NCI-H748 treated with DMSO at 0.1 percent for 48 hours (cell line): ENCODE measurements at places on chromosomes 7 and 10.

DNA sequence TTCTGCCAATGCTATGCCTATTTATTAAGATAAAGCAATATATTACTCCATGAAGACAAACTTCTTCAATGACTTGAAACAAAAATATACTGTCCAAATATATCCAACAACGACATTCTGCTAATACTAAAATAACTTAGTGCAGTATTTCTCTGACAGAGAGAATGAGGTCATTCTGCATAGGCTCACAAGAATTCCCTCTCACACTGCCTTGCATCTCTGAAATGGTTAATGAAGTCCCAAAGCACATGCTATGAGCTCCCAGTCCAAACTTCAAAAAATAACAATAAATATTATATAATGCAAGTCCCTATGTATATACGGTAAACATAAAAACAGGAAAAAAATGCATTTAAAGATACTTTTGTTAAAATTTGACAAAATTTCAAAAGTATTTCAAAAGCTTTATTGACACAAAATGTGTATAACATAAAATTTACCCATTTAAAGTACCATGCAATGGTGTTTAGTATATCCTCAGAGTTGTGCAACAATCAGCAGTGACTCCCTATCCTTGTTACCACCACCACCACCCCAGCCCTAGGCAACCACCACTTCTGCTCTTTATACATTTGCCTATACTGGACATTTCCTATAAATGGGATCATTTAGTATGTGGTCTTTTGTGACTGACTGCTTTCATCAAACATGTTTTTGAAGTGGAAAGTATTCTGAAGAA, 27.6 kb downstream of the CHCHD3 start:
- DNase-seq, result no peak

GRCh38 chr10:26357203-26357602, 80.9 kb upstream of the APBB1IP start:
- DNase-seq, result no peak

- no peak for DNase-seq
These were observed 100.9 kb upstream of the SORCS3 start for GRCh38 chr10:104540181-104540580.

DNA sequence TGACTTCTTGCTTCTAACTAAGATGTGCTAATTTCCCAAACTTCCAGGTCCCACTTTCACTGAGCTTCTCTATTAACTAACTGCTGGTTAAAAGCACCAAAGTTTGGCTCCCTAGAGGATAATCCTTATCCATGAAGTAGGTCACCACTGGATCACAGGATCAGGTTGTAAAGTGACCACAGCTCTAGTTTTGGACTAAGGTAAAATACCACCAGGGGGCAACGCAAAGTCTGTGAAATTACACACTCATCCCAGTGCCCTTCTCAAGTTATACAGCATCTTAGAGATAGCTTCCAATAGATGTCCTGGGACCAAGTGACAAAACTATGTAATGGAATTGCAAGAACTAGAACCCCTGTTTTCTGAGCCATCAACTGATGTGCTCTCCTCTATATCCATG, 116.4 kb upstream of the ASAH2 start:
- DNase-seq, result no peak

- no peak for DNase-seq
These were observed 340.6 kb downstream of the SH2D4B start for GRCh38 chr10:80878330-80878729.

GRCh38 chr10:103663236-103663635, 169.7 kb downstream of the NEURL1 start:
- no peak for DNase-seq

- DNase-seq, result no peak
These were observed 434.4 kb downstream of the TCERG1L start for GRCh38 chr10:130877126-130877525.

DNA sequence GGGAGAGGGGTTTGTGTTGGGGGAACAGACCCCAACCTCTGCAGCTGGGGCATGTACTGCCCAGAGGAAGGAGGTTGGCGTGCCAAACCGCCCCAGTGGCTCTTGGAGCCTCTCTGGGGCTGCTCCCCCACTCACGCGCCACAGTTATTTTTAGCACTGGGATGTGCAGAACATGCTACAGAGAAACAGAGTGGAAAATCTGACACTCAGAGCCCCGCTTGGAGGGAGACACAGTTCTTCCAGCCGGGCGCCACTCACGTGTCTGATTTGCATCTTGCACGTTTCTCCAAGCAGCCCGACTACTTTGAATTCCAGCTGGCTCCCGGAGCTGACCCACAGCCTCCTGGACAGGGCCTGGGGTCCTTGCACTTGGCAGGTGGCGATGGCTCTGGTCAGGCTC, 182.0 kb downstream of the RPS24 start:
- DNase-seq, result no peak

DNA sequence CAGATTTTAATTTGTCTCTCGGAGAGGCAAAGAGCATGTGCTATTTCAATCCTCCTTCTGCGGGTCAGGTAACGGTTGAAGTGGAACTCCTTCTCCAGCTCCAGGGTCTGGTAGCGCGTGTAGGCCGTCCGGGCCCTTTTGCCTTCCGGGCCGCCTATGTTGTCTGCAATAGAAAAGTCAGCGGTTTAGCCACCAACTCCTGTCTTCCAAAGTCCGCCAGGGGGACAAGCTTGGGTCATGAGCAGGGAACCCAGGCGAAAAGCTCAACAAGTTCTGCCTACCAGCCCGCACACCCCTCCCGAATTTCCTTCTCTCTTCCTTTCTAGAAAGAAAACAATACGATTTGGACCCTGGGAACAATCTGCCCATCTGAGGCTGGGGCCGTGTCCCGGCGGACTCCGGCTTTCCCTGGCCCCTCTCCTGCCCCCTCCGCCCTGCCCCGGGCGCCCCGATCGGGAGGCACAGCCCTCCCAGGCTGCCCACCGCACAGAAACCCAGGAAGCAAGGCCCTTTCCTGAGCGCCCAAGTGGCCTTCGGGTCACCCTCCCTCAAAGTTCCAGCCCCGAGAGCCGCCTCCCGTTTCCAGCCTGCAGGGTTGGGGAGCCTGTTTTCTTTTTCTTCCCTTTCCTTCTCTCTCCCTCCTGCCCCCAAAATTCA, 1.4 kb downstream of the HOXA5 start:
- DNase-seq, result no peak

DNA sequence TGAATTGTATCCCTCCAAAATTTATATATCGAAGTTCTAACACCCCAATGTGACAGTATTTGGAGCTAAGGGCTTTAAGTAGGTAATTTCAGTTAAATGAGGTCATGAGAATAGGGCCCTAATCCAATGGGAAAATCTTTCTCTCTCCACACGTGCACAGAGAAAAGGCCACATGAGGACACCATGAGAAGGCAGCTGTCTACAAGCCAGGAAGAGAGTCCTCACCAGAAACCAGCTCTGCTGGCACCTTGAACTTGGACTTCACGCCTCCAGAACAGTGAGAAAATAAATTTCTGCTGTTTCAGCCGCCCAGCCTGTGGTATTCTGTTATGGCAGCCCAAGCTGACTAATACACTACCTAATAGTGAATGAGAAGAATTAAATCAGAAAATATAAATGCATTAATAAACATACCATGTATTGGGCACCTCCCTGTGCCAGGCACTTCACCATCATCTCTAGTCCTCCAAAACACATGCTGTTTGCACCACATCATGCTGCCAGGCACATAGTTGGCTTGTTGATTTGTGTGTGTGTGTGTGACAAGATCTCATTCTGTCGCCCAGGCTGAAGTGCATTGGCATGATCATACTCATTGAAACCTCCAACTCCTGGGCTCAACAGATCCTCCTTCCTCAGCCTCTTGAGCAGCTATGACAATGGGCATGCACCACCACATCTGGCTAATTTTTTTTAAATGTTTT, 9.1 kb upstream of the TOMM7 start:
- no peak for DNase-seq

DNA sequence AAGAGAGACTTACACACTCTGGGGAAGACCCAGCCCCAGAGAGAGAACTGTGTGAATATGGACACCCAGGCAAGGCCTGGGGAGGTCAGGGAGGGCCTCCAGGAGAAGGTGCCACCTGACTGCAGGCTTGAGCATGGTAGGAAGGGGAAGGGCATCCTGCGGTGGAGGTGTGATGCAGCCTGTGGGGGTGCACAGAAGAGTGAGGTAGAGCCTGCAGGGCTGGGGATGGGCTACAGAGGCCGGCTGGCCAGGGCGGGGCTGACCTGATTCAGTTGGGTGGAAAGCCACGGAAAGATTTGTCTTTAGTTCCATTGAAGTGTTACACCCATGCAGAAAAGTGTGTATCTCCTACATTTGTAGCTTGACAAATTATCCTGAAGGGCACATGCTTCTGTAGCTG, 47.6 kb downstream of the ZMIZ1 start:
- DNase-seq, result no peak

DNA sequence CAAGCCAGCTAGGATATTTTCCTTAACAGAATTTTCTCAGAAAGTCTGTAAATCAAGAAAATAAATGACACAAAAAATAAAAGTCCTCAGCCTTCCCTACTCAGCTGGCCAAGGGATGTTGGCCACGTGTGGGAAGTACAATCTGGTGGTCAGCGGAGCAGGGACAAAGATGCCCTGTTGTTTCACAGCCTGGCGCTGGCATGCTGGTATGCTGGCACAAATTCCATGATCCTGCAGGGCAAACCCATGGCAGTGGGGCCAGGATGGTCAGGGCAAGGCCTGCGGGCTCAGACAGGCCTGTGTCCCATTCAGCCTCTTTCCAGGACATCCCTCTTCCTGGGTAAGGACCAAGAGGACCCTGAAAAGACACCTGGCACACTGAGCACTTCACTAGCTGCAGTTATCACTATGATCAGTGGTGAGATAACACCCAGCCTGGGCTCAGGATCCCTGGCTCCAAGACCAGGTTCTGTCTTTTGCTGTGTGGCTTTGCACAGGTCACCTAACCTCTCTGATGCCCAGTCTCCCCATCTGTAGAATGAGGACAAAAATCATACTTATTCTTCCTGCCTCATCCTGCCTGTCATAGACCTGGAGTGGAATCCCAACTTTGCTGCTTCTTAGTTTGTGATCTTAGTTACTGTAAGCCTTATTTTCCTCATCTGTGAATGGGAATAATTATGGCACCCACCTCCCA, 10.8 kb upstream of the HSPA12A start:
- DNase-seq, result no peak

- no peak for DNase-seq
These were observed 103.4 kb downstream of the SRPK2 start for GRCh38 chr7:105285118-105285874.

GRCh38 chr10:4202938-4203337, 417.9 kb upstream of the KLF6 start:
- DNase-seq, result no peak

- no peak for DNase-seq
These were observed 56.5 kb upstream of the PAPSS2 start for GRCh38 chr10:87603196-87603595.

DNA sequence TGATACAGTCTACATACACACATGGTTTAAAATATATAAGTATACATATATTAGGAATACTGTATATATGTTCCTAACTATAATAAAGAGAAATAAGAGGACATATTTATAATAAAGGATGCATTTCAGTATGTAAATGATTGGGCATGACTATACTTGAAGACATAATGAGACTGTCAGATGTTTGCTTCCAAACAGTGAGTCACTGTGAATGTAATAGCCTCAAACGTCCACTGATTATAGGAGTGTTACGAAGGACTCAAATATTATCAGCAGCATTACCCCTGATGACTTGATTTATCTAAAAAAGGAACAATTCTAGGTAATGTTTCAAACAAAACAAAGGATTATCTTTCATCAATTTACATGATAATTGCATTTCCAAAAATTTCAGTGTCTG, 39.9 kb upstream of the NRBF2 start:
- no peak for DNase-seq

DNA sequence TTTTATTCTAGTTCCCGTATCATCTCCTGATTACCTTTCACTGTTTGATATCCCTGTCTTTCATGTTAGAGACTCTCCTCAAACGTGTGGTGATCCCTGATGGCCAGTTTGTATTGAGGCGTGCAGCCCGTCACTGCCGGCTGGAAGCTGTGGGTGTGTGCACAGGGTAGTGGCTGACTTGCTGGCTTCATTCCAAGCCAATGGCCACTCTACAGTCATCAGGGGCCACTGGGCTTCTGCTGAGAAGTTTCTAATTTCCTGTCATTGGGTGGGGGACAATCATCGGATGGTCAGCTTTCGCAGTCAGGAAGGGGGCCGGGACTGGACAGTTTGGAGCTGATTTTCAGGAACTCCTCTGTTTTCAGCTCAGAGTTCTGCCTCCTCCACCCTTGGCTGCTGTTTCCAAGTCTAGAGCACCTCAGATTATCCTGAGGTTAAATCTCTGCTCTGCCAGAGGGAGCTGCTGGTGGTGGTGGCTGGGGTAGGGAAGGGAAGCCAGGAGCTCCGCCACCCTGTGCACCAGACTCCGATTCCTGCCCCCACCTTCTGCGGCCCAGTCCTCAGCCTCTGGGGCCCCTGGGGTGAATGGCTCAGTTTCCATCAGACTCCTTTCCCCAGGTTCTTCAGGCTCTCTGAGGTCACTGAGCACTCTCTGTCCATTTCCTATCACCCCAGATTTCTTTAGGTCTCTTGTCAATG, 34.9 kb downstream of the BAIAP2L1 start:
- no peak for DNase-seq

GRCh38 chr7:64892116-64892515, 11.0 kb upstream of the ZNF273 start:
- no peak for DNase-seq

- no peak for DNase-seq
These were observed 5.8 kb upstream of the UPP1 start for GRCh38 chr7:48083114-48083830.

- DNase-seq, result no peak
These were observed 99.0 kb upstream of the PHF14 start for GRCh38 chr7:10874666-10875065.

DNA sequence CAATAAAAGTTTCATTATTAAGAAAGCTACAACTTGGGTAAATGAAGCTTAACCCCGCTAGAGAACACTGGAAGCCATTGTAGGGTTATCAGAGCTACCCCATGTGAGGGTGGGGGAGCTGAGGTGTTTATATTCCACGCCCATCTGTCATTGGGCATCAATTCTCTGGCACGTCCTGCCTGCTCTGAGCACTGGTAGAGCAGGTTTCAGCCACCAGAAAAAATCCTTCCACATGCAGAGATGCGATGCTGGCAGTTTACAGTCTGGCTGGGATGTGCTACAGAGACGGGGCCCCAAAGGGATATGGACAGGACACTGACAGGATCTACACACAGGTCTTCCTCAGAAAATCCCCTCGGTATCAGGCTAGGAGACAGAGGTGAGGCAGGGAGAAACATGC, 15.9 kb upstream of the RAPGEF5 start:
- no peak for DNase-seq

GRCh38 chr7:30789334-30789711, 18.1 kb downstream of the MINDY4 start:
- DNase-seq, result no peak
